Naive thymus-derived CD8-positive, alpha-beta T cell (primary cell): ENCODE measurements at places on chromosomes 1 and 21. TPM values are rescaled to one million over a fixed set of nuclear protein-coding genes. Genes with fewer than 3 reads are reported as not detected.

The GJB4 gene
- total RNA-seq, result not detected

The BGLAP gene
- 6.5 TPM for total RNA-seq

The CLEC20A gene
- total RNA-seq, result not detected

The WNT4 gene
- total RNA-seq, result not detected

The DISP1 gene
- total RNA-seq, result 6.9 TPM

The RORC gene
- total RNA-seq, result not detected

The COL18A1 gene
- total RNA-seq, result 22.2 TPM

The ZNF684 gene
- total RNA-seq, result 5.7 TPM

The PDZK1IP1 gene
- not detected for total RNA-seq

The DIRAS3 gene
- total RNA-seq, result not detected

The CDC20 gene
- 0.77 TPM for total RNA-seq

The PRKAB2 gene
- total RNA-seq, result 19.5 TPM

The NTMT2 gene
- total RNA-seq, result not detected

The RIIAD1 gene
- total RNA-seq, result not detected

The TMEM269 gene
- 0.49 TPM for total RNA-seq

The RGS7 gene
- total RNA-seq, result not detected

The NEGR1 gene
- total RNA-seq, result not detected

The C1orf116 gene
- 0.16 TPM for total RNA-seq

The TCHH gene
- total RNA-seq, result not detected

The KCNJ6 gene
- total RNA-seq, result not detected

The KLF18 gene
- total RNA-seq, result not detected

The LCE1E gene
- not detected for total RNA-seq

The LYPD8 gene
- total RNA-seq, result not detected

The KCNE2 gene
- not detected for total RNA-seq

The LRRC7 gene
- total RNA-seq, result 1.5 TPM

The GIPC2 gene
- 0.26 TPM for total RNA-seq

The ENTREP3 gene
- 13.5 TPM for total RNA-seq

The TNFRSF4 gene
- total RNA-seq, result 0.44 TPM

The MIXL1 gene
- total RNA-seq, result not detected
